Activated naive CD4-positive, alpha-beta T cell (primary cell): ENCODE measurements at places on chromosomes 1 and 21.

- no peak for DNase-seq
These were observed 72.2 kb downstream of the ATF6 start for GRCh38 chr1:161838362-161838761.

DNA sequence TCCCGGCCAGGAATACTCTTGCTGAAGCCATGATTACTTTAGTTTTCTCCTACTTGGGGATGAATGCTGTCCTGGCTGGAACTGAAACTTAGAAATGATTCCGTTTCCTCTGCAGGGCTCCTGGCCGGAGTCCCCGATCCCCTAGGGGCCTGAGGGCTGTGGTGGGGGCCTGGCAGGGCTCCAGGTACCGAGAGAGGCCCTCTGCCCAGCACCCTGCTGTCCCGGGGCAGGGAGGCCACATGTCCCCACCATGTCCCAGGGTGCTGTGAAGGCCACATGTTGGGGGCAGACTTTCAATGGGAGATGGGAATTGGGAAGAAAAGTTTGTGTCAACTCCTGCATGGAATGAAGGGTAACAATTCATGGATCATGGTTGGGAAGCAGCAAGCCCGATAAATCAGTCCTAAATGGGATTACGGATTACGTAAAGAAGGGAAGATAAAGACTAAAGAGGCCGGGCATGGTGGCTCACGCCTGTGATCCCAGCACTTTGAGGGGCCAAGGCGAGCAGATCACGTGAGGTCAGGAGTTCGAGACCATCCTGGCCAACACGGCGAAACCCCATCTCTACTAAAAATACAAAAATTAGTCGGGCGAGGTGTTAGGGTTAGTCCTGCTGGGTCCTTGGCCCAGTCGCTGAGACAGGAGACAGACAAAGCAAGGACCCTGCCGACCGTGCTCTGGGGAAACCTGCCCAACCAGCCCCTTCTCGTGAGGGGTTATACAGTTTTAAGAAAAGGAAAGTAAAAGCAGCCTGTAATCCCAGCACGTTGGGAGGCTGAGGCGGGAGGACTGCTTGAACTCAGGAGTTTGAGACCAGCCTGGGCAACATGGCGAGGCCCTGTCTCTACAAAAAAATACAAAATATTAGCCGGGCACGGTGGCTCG is 37.6 kb downstream of the MORN1 start:
- DNase-seq = no peak

DNA sequence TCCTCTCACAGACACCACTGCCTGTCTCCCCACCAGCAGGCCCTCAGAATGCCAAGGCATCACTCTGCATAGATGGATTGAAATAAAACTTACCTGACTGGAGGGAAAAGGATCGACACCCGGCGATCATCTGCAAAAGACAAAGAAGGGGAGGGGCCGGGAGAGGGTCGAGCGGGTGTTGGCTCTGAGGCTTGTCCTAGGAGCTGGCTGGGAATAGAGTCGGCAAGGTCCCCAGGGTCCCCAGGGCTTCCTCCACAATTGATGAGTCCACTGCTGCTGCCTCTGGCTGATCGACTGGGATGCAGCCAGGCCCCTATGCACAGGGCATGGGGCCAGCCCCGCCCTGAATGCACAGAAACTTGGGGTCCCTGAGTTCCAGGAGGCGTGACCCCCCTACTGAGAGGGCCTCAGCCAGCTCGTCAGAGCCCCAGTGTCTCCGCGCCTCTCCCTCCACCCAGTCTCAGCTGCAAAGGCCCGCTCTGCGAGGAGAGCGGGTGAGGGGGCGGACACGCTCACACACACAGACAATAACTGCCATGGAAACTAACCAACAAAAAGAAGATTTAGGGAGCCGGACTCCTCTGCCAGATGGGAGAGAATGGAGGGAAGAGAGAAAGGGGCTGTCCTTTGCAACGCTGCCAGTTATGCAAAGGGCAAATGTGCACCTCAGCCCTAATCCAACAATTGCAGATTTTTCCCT is at the start of gene KLHDC8A:
TSS of gene KLHDC8A (minus strand) at position 483 of the 700 bp plus-strand sequence. CDS start 13,318 bp downstream, outside the sequence.
- no peak for DNase-seq

DNA sequence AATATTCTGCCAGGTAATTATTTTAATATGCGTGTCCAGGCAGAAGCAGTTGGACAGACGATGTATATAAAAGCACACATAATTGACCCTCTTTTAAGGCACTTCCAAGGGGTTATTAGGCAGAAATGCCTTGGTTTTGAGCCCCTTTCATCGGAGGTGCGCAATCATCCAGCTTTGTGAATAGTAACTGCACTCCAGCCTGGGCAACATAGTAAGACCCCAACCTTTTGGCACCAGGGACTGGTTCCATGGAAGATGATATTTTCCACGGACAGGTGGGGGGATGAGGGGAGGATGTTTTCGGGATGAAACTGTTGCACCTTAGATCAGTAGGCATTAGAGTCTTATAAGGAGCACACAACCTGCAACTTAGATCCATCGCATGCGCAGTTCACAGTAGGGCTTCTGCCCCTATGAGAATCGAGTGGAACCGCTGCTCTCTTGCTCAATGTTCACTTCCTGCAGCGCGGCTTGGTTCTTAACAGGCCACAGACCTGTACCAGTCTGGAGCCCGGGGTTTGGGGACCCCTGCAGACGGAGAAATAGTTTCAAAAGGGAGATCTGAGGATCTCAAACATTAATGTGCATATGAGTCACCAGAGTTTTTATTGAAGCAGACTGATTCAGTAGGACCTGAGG is 1.8 kb upstream of the MCOLN2 start:
- no peak for DNase-seq

- no peak for DNase-seq
These were observed 7.5 kb upstream of the CBR3 start for GRCh38 chr21:36127250-36127904.

- no peak for DNase-seq
These were observed 10.5 kb downstream of the ANXA9 start for GRCh38 chr1:150992626-150993025.

- DNase-seq = no peak
These were observed 39.7 kb downstream of the SLC35A3 start for GRCh38 chr1:100009458-100009857.

GRCh38 chr21:35470522-35470921 is 421.4 kb upstream of the RUNX1 start:
- DNase-seq = no peak

- DNase-seq = peak; percentile 24
These were observed 26.1 kb downstream of the UBE2T start for GRCh38 chr1:202315576-202316168.

DNA sequence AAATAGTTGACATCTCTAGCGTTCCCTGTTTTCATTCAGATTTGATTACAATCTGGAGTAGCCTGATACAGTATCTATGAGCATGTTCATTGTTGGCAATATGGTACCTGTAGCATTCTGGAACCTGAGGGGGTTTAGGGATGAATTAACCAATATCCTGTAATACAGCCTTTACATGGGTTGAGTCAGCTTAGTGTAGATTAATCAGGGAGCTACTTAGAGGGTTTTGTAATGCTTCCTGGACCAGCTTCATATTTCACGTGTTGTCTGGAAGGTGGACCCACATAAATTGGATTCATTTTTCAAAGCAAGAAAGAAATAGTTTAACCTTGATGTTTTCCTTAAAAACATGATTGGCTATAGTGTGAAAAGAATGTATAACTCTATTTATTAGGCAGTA is 3.6 kb downstream of the OTUD3 start:
- DNase-seq = no peak

DNA sequence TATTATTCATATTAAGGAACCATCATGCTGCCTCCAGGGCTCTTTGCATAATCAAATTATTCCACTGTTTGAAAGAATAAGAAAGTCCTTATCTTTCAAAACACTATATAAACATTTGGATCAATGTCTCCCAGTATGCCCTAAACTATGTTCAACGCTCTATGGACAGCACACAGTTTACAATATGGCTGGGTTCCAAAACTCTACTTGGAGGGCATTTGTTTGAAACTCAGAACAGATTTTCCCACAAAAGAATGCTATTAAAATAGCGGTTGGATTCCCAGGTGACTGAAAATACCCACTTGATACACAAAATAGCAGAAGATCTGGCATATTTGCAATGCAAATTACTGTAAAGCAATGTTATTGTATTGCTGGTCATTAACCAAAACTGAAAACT is 3.2 kb downstream of the HAO2 start:
- DNase-seq = no peak

DNA sequence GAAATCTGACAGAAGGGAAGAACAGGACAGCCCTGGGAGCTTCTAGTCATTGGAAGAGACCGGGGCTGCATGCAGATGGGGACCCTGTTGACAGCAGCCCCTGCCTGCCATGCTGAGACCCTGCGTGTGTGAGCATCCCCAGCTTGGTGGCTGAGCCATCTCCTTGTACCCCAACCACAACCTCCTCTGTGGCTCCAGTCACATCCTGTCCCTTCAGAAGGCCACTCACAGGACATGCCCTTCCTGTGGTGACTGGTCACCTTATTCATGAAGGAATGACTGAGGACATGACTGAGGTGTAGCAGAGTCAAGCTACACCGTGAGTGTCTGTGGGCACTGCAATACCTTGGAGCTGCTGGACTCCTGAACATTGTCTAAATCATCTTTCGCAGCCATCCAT is 141.8 kb upstream of the ERRFI1 start:
- DNase-seq = no peak

DNA sequence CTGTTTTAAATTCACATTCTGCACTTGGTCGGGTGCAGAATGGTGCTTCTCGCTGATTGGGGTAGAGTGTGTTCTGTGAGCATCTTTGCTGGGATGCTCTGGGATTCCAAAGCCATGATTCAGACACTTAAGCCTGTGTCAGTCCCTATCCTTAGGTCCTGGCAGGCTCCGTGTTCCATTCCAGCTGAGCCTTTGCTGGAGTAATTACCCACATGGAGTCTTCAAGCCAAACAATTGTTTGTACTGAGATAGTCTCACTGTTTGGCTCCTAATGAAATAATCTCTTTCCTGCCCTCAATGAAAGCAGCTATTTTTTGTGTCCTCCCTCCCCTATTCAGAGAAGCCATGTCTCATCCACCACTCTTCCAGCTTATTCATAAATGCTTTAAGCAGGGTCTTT is 18.7 kb downstream of the SMAP2 start:
- DNase-seq = no peak

GRCh38 chr1:221708987-221709386 is 32.9 kb downstream of the DUSP10 start:
- DNase-seq = no peak

- no peak for DNase-seq
These were observed 534.5 kb downstream of the USP25 start for GRCh38 chr21:16264319-16264718.

- no peak for DNase-seq
These were observed 534.3 kb downstream of the PLPP3 start for GRCh38 chr1:56045062-56045461.

DNA sequence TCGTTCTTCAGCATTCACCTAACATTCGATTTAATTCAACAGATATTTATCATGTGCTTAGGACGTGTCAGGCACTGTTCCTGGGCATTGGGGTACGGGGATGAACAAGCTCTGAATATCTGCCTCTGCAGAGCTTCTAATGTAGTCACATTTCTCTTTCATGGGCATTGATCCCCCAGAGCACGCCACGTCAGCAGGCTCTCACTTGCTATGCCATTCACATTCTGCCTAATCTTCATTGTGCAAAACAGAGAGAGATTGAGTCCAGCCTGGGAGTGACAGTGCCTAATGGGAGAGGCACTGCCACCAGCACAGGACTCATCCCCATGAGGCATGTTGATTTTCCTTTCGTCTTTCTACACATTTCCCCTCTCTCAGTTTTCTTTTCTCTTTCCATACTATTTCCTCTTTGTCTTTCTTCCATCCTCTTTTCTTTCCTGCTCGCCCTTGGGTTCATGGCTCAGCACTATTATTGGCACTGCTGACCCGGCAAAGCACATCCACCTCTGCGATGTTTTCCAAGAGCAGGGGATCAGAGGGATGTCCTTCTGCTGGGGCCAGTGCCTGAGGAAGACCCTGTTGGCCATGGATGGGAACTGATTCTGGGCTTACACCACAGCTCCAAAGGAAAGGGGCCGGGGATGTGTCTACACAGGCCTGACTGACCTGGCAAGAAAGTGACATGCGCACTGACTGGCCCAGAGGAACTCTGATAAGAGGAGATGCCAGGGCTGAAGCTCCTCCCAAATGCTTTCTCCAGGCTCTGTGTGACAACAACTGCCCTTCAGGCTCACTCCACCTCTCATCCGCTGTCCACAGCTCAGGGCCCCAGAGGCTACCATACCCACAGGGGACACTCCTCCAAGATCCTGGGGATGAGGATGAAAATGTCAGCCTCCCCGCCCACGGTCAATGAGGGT is 195.9 kb downstream of the TOMM20 start:
- no peak for DNase-seq

GRCh38 chr1:230153641-230154296 is 86.7 kb downstream of the GALNT2 start:
- no peak for DNase-seq

- DNase-seq = no peak
These were observed 114.8 kb downstream of the DNAH14 start for GRCh38 chr1:225044258-225044657.

DNA sequence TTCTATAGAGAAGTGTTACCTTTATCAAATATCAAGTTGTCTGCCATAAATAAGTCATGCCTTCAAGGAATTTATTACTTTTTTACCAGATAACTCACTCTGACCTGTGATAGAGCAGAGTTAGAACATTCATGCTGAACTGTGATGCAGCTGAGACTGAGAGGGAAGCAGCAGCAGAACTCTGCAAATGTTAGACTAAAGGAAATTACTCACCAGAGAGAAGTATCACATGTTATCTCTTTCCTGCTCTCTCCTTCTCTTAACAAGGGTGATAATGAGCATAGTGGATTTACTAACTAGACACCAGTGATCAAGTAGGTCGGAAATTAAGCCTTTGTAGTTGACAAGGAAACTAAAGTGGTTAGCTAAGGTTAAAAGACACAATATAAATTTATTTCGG is 181.6 kb downstream of the RASAL2 start:
- DNase-seq = no peak

- DNase-seq = no peak
These were observed 95.2 kb downstream of the PSMG1 start for GRCh38 chr21:39088031-39088370.

GRCh38 chr21:16502273-16502672 is 772.5 kb downstream of the USP25 start:
- no peak for DNase-seq

DNA sequence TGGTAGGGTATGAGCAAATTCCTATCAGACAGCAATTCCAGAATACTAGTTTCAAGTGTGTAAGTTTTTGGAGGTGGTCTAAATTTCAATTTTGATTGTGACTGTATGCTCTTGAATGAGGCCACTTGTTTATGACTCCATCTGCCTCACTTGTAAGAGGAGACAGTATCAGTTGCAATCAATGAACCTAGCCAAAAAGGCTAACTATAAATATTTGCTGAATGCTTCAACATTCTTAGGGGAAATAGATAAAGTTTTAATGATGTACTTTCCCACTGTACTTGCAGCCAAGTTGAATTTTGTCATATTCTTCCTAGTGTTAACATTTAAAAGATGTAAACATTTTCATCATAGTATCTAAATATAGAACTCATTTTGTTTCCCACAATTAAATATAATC is 32.1 kb upstream of the RWDD3 start:
- no peak for DNase-seq

DNA sequence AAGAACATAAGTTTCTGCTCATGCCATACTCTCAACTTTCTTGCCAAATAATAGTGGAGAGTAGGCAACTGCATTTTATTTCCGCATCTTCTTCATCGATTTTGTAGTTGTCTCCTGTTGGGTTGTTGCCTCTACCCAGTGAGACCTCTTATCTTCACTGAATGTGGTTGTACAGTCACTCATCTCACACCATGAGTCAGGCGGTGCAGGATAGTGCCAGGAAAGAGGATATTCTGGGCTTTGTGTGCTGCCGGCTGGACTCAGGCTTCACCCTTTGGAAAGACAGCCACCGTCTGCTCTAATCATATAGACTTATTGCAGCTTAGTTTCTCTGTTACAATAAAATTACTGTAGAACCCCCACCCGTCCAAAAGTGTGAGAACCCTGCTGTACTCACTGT is 154.3 kb upstream of the USP24 start:
- DNase-seq = no peak
